AG09319 (cell line): ENCODE measurements at places on chromosomes 3 and 15.

- peak; percentile 75 for DNase-seq
Measured at GRCh38 chr3:157436583-157437291, at the start of gene PTX3. TSS of gene PTX3 (plus strand) at chr3:157436850. CDS start at chr3:157436934, 84 bp downstream.

DNA sequence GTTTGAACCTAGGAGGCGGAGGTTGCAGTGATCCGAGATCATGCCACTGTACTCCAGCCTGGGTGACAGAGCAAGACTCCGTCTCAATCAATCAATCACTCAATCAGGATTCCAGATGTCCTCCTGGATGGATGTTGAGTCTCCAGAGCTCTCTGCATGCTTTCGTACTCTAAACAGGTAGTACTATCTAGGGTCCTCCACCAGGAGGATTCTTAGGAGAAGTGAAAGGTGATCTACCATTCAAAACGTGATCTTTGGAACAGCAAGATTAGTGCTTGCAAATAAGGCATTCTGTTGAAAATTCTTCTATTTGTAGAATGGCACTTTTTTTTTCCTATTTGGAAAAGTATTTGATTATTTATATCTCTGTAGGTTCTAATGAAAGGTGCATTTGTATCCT, 34.3 kb downstream of the CNOT10 start:
- no peak for DNase-seq

GRCh38 chr3:113614402-113614801, 82.0 kb downstream of the USF3 start:
- no peak for DNase-seq

GRCh38 chr3:139540651-139541531, 1.3 kb upstream of the RBP1 start:
- DNase-seq: no peak
